ENCODE measurements at places on chromosomes 16 and 17.

DNA sequence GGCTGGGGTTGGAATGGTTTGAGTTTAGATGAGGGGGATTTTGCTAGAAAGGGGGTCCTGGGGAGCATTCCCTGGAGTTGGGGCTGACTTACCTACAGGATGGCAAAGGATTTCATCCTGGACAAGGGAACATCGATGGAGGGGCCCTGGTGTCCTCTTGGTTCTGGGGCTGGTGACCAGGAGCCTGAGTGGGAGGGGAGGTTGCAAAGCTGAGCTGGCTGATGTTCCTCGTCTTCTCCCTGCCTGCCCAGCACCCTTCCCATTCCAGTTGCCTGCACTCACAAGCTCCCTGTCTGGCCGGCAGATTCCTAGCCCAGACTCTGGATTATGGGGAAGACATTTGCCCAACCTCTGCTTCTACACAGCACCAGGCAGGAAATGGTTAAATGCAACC lies 37.2 kb downstream of the ITGAE start:
- DNase-seq: no peak

- DNase-seq: no peak
These were observed 90.5 kb downstream of the NPIPB11 start for GRCh38 chr16:29315916-29316517.

- no peak for DNase-seq
These were observed 498 bp downstream of the IGFALS start for GRCh38 chr16:1792836-1793577.

- DNase-seq: no peak
These were observed 8.8 kb downstream of the XYLT2 start for GRCh38 chr17:50354776-50355175.

All from AG04449 (cell line).